ENCODE measurements at places on chromosomes 1 and 21. TPM values are rescaled to one million over a fixed set of nuclear protein-coding genes. Genes with fewer than 3 reads are reported as not detected.

GRCh38 chr1:168509875-168510791, 33.7 kb downstream of the XCL2 start:
- no peak for DNase-seq

- no peak for DNase-seq
These were observed 124.1 kb downstream of the KIF26B start for GRCh38 chr1:245278846-245279245.

DNA sequence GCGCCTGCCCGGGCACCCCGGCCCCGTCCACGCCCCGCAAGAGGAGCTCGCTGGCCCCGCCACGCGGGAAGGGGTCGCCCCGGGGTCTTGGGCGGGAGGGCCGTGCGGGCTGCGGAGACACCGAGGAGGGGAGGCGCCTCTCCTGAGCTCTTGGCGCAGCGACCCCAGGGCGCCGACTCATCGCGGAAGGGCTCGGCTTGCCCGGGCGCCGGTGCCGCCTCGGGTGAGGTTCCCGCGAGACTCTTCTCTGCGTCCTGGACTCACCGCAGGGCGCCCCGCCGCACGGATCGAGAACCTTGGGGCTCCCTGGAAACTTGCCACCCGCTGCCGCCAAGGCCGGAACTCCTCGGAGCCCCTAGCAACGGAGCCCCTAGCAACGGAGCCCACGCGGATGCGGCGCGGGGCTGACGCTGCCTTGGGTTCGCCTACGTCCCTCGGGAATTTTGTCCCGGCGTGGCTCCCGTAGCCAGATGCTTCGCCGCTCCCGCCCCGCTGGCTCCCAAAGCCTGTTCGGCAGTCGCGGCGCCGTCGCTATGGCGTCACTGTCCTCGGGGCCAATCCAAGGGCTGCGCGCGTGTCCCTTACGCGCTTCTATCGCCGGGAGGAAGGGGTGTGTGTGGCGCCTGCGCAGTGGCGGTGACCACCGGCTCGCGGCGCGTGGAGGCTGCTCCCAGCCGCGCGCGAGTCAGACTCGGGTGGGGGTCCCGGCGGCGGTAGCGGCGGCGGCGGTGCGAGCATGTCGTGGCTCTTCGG, at the start of gene ATAD3A:
Gene ATAD3A, plus strand, starts transcription at position 630 of the 753 bp plus-strand sequence. Its CDS starts 107 bp downstream, at position 737.
- peak; percentile 99 for DNase-seq

OR6N1 gene
- total RNA-seq = not detected

DNA sequence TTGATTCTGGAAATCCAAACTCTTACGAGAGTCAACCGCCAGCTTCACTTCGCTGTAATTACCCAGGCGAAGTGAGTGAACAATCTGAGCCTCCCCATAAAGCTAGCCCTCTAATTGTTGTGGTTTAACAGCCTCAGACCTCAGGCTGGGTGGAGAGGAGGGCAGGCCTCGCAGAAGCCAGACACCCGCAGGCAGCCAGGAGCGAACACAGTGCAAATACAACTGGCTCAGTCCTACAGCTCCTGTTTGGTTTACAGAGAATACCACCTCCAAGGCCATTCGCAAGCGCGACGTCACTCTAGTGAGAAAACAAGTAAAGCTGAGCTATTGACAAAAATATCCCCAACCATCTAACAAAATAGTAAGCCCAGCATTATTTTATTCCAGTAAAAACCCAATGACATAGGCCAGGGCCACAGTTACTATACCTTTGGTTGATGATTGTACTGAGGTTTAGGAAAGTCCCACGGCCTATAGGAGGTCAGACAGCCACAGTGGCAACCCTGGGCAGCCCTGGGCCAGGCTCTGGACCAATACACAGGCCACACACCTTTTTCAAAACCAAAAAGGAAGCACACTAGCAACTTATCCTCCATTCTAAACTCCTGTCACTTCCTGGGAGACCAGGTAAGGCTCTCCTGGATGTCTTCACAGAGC, 163.3 kb downstream of the ETS2 start:
- DNase-seq = no peak

- peak; percentile 27 for DNase-seq
These were observed 14.4 kb upstream of the DIPK1A start for GRCh38 chr1:92975551-92976232.

AMY2B gene
- total RNA-seq = 74.3 TPM

AIM2 gene
- not detected for total RNA-seq

DNA sequence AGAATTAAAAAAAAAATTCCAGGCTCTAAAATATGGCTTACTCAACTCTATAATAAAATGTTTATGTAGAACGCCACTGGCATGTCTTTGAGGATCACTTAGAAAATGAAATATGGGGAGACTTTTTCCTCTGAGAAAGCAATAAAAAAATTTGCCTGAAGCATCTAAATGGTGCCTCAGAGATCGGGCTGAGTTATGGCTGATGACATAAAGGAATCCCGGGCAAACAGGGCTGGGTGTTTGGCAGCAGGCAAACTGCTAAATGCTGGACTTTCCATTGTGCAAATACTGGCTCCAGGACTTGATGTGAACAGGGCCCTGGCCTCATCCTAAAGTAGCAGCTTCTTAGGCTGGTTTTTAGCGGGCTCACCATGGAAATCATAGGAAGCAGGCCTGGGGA, 44.5 kb upstream of the C1orf87 start:
- DNase-seq = no peak

GRCh38 chr21:36065497-36066036, 4.3 kb upstream of the CBR1 start:
- no peak for DNase-seq

ARHGEF16 gene
- total RNA-seq = 2.1 TPM

DNA sequence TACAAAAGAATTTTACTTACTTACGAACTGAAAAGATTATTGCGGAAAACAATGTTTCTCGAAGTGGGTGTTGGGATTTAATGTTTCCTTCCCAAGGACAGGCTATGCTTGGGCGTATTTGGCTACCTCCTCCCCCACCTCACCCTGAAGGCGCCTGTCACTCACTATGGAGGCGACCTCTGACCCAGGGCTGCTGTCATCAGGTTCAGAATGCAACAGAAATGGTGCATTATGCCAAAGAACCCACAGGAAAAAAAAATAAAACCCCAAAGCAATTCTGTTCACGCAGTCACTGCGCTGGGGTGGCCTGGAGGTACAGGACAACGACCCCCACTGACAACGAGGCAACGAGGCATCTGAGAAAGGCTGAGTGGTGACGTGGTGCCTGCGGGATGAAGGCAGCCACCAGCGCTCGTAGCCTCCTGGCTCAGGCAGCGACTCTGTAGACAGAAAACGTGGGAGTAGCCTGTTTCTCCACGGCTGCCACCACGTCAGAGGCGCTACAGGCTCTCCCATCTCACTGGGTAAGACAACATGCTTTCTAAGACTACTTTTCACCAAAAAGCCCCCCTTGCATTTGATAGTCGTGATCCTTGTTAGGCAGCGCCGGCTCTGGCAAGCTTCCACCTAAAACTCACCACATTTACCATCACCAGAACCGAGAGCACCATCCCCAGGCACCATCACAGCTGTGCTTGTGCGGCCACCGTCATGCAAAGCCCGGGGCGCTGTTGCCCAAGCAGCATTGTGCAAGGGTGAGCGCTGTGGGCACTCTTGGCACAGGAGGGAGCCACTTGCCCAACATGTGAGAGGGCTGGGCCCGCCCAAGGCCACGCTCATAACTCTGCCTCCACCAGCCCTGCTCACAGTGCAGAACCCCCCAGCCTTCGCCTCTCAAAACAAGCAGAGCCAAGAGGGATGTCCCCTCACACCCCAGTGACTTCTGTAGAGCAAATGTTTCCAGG, 14.3 kb downstream of the NADK start:
- peak; percentile 76 for DNase-seq

IL22RA1 gene
- total RNA-seq = not detected

- DNase-seq = no peak
These were observed 175.7 kb downstream of the ST6GALNAC3 start for GRCh38 chr1:76250271-76250670.

Measured in dorsolateral prefrontal cortex (tissue), 122 donors.